ENCODE measurements at places on chromosomes 11 and 22.

- no peak for DNase-seq
These were observed 9.5 kb downstream of the GNB1L start for GRCh38 chr22:19845054-19845722.

- no peak for DNase-seq
These were observed 3.5 kb downstream of the ZNF74 start for GRCh38 chr22:20397498-20397897.

GRCh38 chr11:24078018-24078417, 418.8 kb upstream of the LUZP2 start:
- DNase-seq, result no peak

DNA sequence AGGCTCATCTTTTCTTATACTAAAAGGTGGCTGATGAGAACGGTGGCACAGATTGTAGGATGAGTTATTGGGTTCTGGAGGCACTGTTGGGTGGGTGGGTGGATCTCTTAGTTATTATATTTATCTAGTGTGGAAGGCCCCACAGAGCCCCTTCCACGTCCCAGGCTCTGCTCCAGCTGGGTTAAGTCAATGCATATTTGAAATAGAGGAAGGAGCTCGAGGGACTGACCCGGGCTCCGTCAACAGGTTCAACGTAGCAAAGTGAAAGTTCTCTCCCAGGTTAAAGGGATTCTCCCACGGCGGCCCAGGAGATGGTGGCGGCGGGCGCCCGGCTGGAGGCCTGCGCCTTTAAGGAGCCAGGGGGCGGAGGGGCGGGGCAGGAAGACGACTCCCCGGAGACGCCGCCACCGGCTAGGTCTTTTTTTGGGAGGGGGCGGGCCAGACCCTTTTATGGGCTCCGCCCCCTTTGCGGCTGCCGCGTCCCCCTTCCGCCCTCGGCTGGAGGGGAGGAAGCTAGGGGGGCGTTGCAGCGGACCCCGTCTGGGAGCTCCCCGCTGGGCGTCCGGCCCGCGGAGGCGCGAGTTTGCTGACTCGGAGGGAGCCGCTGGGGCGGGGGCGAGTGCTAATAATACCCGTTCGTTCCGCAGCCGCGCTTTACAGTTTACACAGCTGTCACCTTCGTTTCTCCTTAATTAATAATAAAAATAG, 1.5 kb upstream of the INPPL1 start:
- DNase-seq, result peak; percentile 80

- no peak for DNase-seq
These were observed 27.6 kb upstream of the TTC12 start for GRCh38 chr11:113286509-113287497.

- no peak for DNase-seq
These were observed 55.6 kb downstream of the MPPED1 start for GRCh38 chr22:43467216-43467940.

- DNase-seq, result peak; percentile 96
These were observed 12.7 kb downstream of the EHF start for GRCh38 chr11:34633640-34633989.

- peak; percentile 34 for DNase-seq
These were observed 71.4 kb upstream of the B3GNT6 start for GRCh38 chr11:76962583-76963416.

DNA sequence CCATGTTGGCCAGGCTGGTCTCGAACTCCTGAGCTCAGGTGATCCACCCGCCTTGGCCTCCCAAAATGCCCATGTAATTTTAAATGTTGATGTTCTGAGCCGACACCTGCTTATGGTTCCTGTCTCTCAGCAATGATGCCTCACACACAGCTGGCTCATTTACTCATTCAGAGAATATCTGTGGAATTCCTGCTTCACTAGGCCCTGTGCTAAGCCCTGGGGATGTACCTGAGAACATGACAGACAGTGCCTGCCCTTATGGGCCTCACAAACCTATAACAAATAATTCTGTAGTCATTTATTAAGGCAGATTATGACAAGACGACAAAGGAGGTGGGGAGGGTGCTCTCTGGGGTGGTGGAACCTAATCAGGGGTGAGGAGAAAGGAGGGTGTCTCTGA, 93.7 kb downstream of the PRR5L start:
- DNase-seq, result no peak

GRCh38 chr11:69818231-69818602, 999 bp downstream of the FGF3 start:
- DNase-seq, result no peak

DNA sequence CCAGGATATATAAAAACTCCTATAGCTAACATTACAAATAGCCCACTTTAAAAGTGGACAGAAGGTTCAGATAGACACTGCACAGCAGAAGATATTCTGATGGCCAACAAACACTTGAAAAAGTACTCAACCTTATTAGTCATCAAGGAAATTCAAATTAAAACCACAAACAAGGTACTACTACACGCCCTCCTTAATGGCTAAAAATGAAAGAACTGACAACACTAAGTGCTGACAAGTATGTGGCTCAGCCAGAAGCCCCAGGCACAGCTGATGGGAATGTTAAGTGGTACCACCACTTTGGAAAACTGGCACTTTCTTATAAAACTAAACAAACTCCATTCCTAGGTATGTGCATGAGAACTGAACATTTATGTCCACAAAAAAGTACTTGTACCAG, 320.1 kb downstream of the TBC1D22A start:
- DNase-seq, result no peak

GRCh38 chr11:47007579-47007978, 71.0 kb downstream of the CSTPP1 start:
- DNase-seq, result no peak

- DNase-seq, result no peak
These were observed 57.8 kb downstream of the MED15 start for GRCh38 chr22:20565079-20565734.

- DNase-seq, result no peak
These were observed 62.9 kb downstream of the MYEOV start for GRCh38 chr11:69356703-69357457.

DNA sequence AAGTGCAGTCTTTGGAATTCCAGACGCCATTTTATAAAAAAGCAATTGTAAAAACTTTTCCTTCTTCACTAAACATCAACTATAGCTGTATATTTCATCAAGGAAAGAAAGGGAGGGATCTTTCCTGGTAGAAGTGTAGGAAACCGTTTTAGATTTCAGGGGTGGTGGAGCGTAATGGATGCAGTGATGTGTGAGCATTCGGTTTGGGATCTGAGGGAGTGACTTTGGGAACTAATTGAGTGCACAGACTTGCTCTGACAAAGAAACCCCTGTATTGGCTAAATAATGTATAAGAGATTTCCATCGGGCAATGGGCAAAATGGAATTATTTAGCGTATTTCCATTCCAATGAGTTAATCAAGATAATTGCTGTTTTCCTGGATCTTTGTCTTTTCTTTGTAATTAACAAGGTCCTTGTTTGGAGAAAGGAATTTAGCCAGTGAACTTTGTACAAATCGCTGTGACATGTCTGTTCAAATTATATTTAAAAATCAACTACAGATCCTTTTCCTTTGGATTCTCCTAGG, 125.0 kb upstream of the NARS2 start:
- no peak for DNase-seq

Data from LNCaP clone FGC (cell line).